ENCODE measurements at places on chromosomes 12 and 14.

DNA sequence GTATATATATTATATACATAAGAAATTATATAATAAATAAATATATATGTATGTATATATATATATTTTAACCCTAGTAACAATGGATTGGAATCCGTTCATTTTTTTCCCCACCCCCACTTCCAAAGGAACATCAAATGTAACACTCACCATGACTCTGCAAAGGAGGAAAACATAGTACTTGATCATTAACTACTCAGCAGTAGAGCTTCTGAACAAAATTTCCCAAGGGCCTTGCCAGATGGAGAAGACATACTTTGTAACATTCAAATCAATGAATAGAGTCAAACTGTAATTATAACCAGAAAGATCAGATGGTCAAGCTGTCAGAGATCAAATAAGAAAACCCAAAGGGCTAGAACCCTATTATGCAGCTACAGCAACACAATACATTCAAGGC lies 126.0 kb upstream of the CNTN1 start:
- no peak overlapping the region for H3K4me3 ChIP-seq
- no peaks in the 10 kb centered on the region for H3K27me3 ChIP-seq
- H3K27ac ChIP-seq, result no peak overlapping the region
- H3K36me3 ChIP-seq, result no peaks in the 10 kb centered on the region

GRCh38 chr12:109295764-109296425 lies 13.2 kb downstream of the FOXN4 start:
- H3K4me3 ChIP-seq, result no peak overlapping the region
- peaks cover 44% of the 10 kb centered on the region for H3K27me3 ChIP-seq
- H3K36me3 ChIP-seq, result no peaks in the 10 kb centered on the region

DNA sequence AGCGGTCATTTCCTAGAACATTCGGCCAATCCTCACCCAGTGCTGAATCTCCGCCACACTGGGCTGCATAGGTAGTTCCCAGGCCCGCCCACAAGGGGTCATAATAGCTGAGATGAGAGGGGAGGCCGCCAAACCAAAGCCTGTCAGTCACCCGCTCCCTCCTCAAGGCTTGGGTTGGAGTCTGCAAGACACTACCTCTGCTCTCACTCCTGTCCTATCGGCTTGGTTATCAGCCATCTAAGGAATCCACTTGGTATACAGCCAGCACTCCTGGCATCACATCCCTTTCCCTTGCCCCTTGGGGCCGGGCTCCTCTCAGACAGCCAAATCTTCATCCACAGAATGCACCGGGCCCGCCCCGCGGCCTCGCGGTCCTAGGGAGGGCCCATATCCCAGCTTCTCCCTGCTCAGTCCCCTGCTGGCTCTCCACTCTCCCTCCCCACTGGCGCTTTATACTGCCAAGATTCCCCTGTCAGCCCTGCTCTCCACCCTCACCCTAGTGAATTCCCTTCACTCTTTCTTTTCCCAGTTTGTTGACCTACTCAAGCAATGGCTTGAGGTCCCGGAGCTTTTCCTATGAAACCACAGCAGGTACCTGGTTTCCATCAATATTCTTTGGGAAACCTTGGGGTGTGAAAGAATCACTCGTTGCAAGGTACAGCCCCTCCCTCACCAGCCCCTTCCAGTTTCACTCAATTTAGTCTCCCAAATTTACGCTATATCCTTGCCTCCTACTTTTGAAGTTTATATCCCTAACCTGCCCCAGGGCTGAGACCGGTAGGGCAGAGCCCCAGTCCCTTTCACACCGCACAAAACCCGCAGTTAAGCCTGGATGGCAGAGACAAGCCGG lies 1.4 kb downstream of the IFFO1 start:
- no peaks in the 10 kb centered on the region for H3K27me3 ChIP-seq
- H3K36me3 ChIP-seq, result peaks cover 53% of the 10 kb centered on the region
- peak; percentile 71 for DNase-seq
- H3K4me3 ChIP-seq, result peak overlapping the region; percentile 96
- H3K27ac ChIP-seq, result peak overlapping the region; percentile 81

GRCh38 chr12:64781280-64782190 lies 22.3 kb upstream of the GNS start:
- no peaks in the 10 kb centered on the region for H3K36me3 ChIP-seq
- H3K27me3 ChIP-seq, result peaks cover 75% of the 10 kb centered on the region
- DNase-seq, result no peak
- no peak overlapping the region for H3K27ac ChIP-seq

DNA sequence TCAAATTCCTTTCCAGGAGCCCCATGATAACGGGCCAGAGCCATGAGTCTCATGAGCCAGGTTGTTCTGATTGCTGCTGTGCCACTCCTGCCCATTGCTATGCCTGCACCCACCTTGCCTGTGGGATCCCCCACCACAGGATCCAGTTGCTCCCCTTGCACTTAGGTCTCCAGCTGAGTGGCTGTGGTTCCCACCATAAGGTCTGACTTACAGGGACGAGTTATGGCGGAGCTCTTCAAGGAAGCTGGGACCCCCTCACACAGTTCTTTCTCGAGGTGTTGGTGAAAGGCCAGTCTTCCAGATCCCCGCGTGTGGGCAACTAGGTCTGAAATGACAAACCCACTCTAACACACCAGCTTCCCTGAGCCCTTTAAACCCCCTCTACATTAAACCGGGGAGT lies 111.9 kb upstream of the C14orf180 start:
- H3K4me3 ChIP-seq, result no peak overlapping the region
- peaks cover 56% of the 10 kb centered on the region for H3K27me3 ChIP-seq
- H3K4me1 ChIP-seq, result no peaks in the 10 kb centered on the region
- DNase-seq, result no peak

DNA sequence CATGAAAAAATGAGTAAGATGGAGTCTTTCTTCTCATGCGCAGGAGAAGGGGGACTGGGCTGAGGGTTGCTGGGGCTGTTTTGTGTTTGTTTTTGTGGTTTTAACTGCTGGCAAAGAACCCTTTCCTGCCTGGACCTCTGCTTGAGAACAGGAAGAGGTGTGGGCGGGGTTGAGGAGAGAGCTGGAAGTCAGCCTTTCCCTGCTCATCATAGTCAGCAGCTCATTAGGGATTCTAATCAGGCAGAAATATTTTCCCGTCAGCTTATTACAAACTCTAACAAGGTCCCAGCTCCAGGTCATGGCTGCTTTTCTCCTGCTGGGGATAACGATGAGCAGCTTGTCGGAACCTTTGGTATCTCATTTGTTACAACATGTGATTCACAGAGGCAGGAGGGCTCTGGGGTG lies 185.0 kb upstream of the NRXN3 start:
- H3K36me3 ChIP-seq, result no peaks in the 10 kb centered on the region
- peaks cover 3% of the 10 kb centered on the region for H3K4me1 ChIP-seq
- H3K27ac ChIP-seq, result no peak overlapping the region
- DNase-seq, result no peak

DNA sequence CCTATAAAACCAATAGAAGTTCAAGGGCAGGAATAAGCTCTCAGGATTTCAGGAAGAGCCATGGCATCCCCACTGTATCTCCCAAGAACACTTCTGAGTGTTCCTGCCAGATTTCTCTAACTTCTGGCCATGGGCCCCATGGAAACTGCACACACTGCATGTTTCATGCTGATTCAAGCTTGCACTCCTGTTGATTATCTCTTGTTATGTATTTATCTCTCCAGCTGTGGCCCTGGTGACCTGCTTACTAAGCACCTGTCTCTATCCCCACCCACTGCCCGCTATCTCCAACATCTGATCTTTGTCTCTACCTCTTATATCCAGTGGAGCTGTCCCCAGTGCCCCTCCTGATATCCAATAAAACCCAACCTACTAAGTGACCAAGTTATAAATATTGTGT lies 285.3 kb downstream of the PDZRN4 start:
- no peaks in the 10 kb centered on the region for H3K27me3 ChIP-seq
- no peak overlapping the region for H3K27ac ChIP-seq
- no peaks in the 10 kb centered on the region for H3K4me1 ChIP-seq

DNA sequence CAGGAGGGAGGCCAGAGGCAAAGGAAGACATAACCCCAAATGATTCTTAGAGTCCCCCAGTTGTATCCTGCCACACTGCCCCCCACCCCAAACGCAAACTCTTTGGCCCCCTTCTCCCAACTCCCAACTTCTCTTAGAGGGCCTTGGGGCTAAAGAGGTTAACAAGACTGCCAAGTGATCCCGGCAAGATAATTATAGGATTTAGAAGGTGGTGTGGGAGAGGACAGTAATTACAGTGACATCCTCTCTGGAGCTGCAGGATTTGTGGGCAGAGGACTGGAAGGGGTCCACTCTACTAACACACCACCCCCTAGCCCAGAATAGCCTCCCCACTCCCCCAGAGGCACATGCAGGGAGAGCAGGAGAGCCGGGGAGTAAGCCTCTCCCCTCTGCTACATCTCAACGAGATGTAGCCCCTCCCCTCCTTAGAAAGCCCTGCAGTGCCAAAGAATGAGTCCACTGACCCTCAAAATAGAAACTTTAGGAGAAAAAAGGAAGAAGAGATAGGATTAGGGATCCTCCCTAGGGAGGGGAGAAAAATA lies 5.3 kb upstream of the GDF11 start:
- no peak for DNase-seq
- no peaks in the 10 kb centered on the region for H3K27me3 ChIP-seq
- H3K36me3 ChIP-seq, result peaks cover 8% of the 10 kb centered on the region
- H3K4me1 ChIP-seq, result peaks cover 32% of the 10 kb centered on the region
- peak overlapping the region; percentile 78 for H3K4me3 ChIP-seq
- H3K27ac ChIP-seq, result peak overlapping the region; percentile 82

DNA sequence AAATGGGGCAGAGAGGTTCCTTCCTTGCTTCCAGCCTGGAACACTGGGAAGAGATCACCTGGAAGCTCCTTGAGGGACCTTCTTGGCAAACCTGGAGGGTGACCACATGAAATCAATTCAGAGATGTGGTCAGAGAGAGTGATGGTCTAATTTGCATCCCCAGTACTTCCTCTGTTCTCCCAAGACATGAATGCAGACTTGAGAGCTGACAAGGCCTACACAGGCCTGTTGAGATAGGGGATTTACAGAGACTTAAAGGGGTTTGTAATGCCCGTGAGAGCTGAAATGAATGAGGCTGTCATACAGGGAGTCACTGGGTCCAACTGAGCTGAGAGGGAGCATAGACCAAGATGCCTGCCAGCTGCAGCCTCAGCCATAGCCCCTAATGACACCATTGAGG lies 45.1 kb downstream of the TMX1 start:
- DNase-seq, result no peak
- H3K36me3 ChIP-seq, result peaks cover 3% of the 10 kb centered on the region
- H3K4me3 ChIP-seq, result no peak overlapping the region

- peak overlapping the region; percentile 41 for H3K27ac ChIP-seq
- no peak overlapping the region for H3K4me3 ChIP-seq
- peaks cover 37% of the 10 kb centered on the region for H3K4me1 ChIP-seq
- peaks cover 4% of the 10 kb centered on the region for H3K36me3 ChIP-seq
These were observed 9.8 kb downstream of the BTBD7 start for GRCh38 chr14:93322929-93323599.

DNA sequence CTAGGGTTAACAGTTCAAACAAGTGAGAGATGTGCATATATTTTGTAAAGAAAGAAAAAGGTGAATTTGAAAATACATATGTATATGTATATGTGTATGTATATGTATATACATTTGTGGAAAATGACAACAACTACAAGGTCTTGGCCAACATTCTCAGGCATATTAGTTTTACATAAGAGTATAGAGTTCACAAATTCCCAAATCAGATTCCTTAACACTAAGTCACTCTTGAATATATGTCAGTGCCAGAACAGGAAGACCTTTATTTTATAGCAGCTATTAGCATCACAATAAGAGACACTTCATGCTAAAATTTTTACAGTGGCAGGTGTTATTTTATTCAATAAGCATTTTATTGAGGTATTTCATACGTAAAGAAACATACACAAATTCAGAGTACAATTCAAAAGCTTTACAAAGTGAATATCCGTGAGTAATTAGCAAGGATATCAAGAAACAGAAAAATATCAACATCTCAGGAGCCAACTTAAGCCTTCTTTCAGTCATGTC lies 179.7 kb downstream of the SLC6A15 start:
- H3K27me3 ChIP-seq, result no peaks in the 10 kb centered on the region
- H3K4me1 ChIP-seq, result no peaks in the 10 kb centered on the region
- H3K36me3 ChIP-seq, result no peaks in the 10 kb centered on the region
- no peak for DNase-seq

GRCh38 chr12:17104801-17105200 lies 498.8 kb upstream of the LMO3 start:
- H3K4me3 ChIP-seq, result no peak overlapping the region
- H3K36me3 ChIP-seq, result no peaks in the 10 kb centered on the region
- no peaks in the 10 kb centered on the region for H3K27me3 ChIP-seq
- DNase-seq, result no peak

- DNase-seq, result no peak
- no peaks in the 10 kb centered on the region for H3K27me3 ChIP-seq
- peaks cover 17% of the 10 kb centered on the region for H3K36me3 ChIP-seq
- no peak overlapping the region for H3K4me3 ChIP-seq
- H3K4me1 ChIP-seq, result peaks cover 33% of the 10 kb centered on the region
These were observed 9.1 kb downstream of the BORCS5 start for GRCh38 chr12:12365931-12366431.

DNA sequence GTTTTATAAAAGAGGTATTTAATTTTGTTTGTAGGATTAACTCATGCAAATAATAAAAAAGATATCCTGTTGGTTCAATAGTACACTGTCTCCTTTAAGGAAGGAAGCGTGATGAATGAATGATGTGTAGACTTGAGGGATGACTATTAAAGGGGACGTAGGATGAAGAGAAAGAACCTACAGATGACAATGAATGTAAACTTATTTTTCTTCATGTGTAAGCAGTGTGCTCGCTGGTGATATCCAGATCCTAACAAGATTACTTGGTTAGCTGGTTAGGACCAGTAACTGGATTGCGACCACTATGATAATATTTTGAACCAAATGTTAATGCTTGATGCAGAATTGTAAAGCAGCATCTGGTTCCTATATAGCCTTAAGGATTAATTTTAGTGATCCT lies 2.6 kb downstream of the ARF6 start:
- H3K4me3 ChIP-seq, result peak overlapping the region; percentile 82
- H3K27me3 ChIP-seq, result no peaks in the 10 kb centered on the region
- peaks cover 55% of the 10 kb centered on the region for H3K36me3 ChIP-seq
- peak overlapping the region; percentile 96 for H3K27ac ChIP-seq

DNA sequence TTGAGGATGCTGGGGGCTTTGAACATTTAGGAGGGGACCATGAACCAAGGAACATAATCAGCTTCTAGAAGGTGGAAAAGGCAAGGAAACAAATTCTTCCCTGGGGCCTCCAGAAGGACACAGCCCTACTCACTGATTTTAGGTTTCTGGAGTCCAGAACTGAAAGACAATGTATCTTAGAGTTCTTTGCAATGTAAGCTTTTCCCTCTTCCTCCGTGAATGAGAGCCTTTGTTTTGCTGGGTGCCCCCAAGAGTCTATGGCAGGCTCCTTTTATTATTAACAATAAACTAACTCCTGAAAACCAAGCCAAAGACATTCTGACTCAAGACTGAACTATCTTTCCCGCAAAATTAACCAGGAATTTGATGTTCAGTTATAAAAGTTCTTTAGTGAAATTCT lies 204.1 kb downstream of the STXBP6 start:
- no peaks in the 10 kb centered on the region for H3K4me1 ChIP-seq
- no peak overlapping the region for H3K4me3 ChIP-seq
- no peak overlapping the region for H3K27ac ChIP-seq
